ENCODE measurements at places on chromosomes 5 and 9.

GRCh38 chr5:91022518-91022917 lies 360.6 kb downstream of the ARRDC3 start:
- no peak for DNase-seq

DNA sequence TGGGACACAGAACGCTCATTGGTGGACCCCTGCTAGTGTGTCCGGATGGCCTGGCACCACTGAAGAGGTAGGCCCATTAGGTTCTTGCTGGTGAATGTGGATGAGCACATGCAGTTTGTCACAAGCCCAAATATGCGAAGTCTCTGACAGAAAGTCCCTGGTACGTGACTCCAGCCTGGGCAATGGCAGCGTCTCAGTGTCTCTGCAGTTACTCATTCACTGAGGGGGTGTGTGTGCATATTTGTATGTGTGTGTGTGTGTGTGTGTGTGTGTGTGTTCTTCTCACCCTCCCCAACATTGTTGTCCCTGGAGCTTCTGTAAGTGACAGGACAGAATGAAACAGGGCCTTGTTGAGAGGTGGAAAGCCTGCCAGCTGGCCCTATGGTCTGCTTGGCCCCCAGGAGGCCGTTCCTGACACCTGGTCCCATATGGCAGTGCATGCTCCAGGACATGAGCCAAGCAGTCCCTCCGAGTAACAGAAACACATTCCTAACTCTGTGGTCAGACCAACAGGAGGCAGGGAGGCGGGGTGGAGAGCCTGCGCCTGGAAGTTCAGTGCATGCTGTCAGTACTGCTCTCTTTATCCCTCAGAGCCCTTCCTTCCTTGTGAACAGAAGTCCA lies 169.9 kb downstream of the SLC28A3 start:
- DNase-seq, result no peak

- DNase-seq, result no peak
Measured at GRCh38 chr5:14457476-14457875, 124.1 kb upstream of the OTULINL start.

GRCh38 chr9:22134390-22134789 lies 125.3 kb upstream of the CDKN2B start:
- DNase-seq, result no peak

- no peak for DNase-seq
Measured at GRCh38 chr5:126195410-126196100, 227.7 kb upstream of the GRAMD2B start.
